ENCODE measurements at places on chromosomes 13 and 19. TPM values are rescaled to one million over a fixed set of nuclear protein-coding genes. Genes with fewer than 3 reads are reported as not detected.

GRCh38 chr19:15371786-15372380, 7.7 kb downstream of the AKAP8 start:
- DNase-seq, result no peak
- no peaks in the 10 kb centered on the region for H3K27me3 ChIP-seq
- H3K27ac ChIP-seq, result no peak overlapping the region
- H3K4me3 ChIP-seq, result no peak overlapping the region
- peaks cover 80% of the 10 kb centered on the region for H3K36me3 ChIP-seq
- peaks cover 23% of the 10 kb centered on the region for H3K4me1 ChIP-seq

DNA sequence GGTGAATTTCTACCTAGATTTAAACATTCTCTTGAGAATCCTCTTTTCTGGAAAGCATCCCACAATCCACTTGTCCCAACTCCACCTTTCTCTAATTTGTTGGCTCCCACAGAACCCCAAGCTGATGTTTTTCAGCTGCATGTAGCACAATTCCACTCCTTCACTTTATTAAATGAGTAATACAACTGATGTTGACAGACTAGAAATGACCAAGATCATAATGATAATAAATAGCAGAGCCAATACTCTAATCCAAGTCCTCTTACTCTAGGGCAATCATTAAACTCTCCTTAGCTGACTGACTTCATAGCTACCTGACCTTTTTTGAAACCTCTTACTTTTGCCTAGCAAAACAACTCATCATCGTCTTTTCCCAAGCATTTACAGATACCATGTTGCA, 27.9 kb upstream of the STARD13 start:
- DNase-seq, result no peak
- H3K4me1 ChIP-seq, result peaks cover 12% of the 10 kb centered on the region
- no peaks in the 10 kb centered on the region for H3K36me3 ChIP-seq

DNA sequence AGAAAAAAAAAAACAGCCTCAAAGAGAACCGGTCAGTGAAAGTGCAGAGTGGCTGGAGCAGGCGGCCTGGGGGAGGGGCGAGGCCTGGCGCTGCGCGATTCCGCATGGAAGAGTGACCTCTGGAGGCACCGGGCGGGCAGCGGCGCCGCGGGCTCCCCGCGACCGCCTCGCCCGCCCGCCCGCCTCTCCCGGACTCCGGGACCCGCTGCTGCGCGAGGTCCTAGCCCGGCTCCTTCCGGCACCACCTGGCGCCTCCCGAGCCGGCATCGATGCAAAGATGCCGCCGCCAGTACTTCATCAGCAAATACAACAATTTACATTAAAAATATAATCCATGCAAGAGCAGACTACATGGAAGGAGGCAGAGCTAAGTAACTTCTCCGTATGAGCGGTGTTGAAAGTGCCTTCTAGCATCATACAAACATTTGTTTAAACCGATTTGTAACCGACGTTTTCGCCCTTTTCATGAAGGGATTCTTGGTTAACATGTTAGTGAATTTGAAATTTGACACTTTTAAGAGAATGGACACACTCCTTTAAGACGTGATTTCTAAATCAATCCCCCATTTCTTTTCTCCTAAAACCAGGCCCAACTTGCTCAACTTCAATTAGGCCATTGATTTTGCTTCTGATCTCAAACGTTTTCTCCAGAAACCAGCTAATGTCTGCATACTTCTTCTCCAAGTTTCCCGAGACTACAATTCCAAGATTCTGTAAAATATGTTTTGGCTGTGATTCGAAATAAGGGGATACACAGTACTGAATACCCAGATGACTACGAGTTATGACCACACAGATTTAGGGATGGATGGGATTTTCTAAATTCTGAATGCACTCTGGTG, 2.1 kb downstream of the EFNB2 start:
- peak overlapping the region; percentile 80 for H3K27ac ChIP-seq
- peaks cover 6% of the 10 kb centered on the region for H3K27me3 ChIP-seq

DNA sequence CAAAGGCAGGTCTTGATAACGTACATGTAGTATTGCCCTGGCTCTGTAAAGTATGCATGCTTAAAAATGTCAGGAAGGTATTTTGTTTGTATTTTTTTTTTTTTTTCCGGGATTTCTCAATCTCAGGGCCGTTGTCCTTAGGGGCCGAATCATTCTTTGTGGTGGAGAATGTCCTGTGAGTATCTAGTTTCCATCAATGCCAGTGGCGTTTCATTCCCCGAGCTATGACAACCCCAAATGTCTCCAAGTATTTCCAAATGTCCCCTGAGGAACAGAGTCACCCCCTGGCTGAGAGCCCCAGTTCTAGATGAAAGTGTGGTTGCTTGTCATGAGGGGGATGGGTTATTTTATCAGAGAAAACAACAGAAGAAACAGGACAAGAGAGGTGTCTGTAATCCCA, 68.7 kb downstream of the ACSBG2 start:
- H3K36me3 ChIP-seq, result no peaks in the 10 kb centered on the region
- no peak overlapping the region for H3K27ac ChIP-seq
- no peak overlapping the region for H3K4me3 ChIP-seq
- H3K4me1 ChIP-seq, result peaks cover 13% of the 10 kb centered on the region

DNA sequence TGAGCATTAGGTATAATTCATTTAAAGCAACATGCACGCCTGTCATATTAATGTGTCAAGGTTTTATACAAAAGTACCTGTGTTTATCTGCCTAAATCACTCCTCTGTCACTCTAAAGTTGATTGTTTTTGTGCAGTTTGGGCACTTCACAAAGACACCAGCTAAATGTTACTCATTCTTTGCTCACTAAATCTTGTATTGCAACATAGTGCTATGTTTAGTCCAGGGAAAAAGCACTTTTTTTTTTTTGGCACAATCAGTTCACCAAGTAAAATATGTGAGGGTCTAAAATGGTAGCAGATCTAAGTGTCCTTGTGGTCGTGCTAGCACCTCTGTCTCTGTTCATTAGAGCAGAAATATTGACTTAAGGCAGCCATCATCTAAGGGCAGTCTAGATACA, 2526.7 kb upstream of the PCDH20 start:
- no peaks in the 10 kb centered on the region for H3K36me3 ChIP-seq
- no peaks in the 10 kb centered on the region for H3K4me1 ChIP-seq
- no peak for DNase-seq

DNA sequence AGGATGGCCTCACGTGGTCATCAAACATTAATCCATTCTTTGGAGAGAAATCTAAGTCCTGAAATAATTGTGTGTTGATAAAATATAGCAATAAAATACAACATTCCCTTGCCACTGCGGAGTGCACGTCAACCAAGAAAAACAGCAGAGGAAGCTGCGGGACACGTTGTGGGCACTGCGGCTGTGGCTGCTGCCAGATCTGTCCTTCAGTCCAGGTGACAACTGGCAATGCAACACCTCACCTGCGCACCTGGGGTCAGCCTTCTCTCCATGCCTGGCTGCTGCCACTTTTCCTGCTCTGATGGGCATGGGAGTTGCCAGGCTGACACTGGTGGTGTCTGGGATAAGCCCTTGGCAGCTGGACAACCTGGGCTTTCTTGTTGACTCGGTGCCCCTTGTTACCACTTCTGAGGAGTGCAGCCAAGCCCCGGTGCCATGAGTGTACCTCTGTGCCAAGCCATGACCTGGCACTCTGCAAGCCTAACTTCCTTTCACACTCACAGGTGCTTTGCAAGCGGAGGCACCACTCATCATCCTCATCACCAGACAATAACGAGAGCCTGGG, 251.6 kb upstream of the TSHZ3 start:
- H3K36me3 ChIP-seq, result no peaks in the 10 kb centered on the region
- H3K27me3 ChIP-seq, result no peaks in the 10 kb centered on the region
- H3K27ac ChIP-seq, result no peak overlapping the region
- no peak overlapping the region for H3K4me3 ChIP-seq
- no peak for DNase-seq

DNA sequence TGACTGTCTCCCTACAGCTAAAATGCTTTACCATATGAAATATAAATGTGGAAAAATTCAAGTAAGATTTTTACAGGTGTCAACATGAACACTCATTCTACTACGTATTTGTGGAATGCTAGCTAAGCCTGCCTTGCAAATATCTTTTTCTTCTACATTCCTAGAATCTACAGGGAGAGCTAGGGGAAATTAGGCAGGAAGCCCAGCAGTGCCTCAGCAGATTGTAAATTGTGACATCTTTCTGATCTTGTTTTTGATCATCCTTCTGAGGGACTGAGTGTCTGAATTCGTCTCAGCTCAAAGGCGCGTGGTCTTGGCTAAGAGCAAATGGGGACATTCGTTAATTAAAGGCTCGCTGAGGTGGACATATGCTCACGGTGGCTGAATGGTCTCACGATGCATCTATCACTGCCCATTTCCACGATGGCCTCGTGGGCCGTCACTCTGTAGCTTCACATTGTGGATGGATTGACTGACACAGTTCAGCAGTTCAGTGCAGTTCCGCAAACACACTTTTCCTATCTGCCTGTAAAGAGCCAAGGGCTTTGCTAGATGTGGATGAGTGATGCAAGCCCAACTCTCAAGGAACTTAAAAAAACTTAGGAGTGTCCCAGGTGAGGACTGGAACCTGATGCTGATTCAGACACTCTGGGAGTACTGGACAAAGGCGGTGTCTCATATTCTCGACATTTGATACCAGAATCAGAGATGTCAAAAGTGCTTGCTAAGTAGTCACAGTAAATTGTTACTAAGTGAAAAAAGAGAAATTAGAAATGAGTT, 562.5 kb downstream of the EFNB2 start:
- H3K4me3 ChIP-seq, result no peak overlapping the region
- H3K27ac ChIP-seq, result no peak overlapping the region
- DNase-seq, result no peak
- H3K4me1 ChIP-seq, result no peaks in the 10 kb centered on the region
- no peaks in the 10 kb centered on the region for H3K36me3 ChIP-seq

DNA sequence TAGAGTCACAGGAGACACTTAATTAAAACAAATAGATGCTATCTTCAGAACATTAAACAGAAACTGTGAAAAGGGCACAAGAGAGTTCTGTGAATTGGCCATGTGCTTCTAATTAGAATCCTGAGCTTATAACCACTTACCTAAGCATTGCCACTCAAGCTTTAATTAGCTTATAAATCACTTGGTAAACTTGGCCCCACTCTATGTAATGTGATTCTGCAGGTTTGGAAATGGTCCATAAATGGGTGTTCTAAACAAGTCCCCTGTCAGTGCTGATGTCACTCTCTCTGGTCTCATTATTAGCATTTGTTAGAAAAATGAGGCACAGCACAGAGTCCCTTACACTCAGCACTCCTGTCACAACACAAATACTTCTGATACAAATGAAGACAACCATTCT, 18.0 kb downstream of the ZNF91 start:
- peaks cover 24% of the 10 kb centered on the region for H3K36me3 ChIP-seq
- no peak overlapping the region for H3K4me3 ChIP-seq
- no peak for DNase-seq
- no peak overlapping the region for H3K27ac ChIP-seq
- H3K4me1 ChIP-seq, result no peaks in the 10 kb centered on the region

DNA sequence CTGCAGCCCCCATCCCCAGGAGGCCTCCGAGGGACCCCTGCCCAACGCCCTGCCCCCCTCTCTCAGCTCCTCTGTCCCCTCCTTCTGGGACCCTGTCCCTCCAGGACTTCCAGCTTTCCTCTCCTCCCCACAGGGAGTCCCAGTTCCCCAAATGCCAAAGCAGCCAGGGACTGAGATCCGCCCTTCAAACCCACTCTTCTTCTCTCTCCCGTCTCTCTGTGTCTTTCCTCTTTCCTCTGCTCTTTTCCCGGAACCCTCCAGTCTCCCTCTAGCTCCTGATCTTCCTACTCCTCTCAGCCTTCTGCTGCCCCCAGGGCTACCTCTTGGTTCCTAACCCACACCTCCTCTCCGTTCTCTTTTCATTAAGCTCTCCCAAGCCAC, 377 bp downstream of the CA11 start:
- H3K4me1 ChIP-seq, result peaks cover 19% of the 10 kb centered on the region
- H3K4me3 ChIP-seq, result peak overlapping the region; percentile 63
- no peak for DNase-seq
- H3K36me3 ChIP-seq, result no peaks in the 10 kb centered on the region
- H3K27ac ChIP-seq, result peak overlapping the region; percentile 83

DNA sequence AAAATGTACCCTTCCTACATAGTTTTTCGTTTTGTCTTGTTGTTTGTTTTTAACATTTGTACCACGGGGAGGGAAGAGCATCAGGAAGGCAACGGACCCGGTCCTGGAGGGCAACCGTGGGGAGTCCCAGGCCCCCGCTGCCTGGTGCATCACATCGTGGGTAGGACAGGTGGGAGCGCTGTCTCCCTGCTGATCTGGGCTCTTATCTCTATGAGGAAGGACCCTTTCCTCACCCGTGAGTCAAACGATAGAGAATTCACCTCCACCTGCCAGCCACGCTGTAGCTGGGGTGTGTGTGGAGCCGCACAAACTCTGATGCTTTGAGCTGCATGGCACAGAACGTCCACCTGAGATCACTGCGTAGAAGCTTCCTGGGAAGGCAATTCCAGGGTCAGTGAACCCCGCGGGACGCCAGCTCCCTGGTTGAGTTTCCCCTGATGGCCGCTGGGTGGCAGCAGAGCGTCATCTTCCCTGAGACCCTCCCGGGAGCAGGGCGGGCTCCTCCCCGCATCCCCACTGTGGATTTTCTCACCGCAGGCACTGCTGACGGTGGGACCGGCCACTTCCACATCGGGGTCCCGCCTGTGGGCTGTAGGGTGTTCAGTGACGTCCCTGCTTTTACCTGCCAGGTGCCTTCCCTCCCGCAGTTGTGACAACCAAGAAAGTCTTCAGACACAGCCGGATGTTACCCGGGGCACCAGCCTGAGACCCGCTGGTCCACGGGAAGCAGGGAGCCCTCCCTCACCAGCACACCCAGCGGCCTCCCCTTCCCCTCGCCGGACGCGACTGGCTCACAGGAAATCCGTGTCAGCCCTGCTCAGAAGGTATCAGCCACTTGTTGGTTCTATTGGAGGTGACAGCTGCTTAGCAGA, 54.7 kb downstream of the ZNF787 start:
- peaks cover 32% of the 10 kb centered on the region for H3K27me3 ChIP-seq
- DNase-seq, result peak; percentile 77
- H3K4me1 ChIP-seq, result peaks cover 10% of the 10 kb centered on the region
- H3K27ac ChIP-seq, result no peak overlapping the region
- peak overlapping the region; percentile 27 for H3K4me3 ChIP-seq
- no peaks in the 10 kb centered on the region for H3K36me3 ChIP-seq

Gene LIG4
- 10.4 TPM for total RNA-seq

Gene ZNF763
- total RNA-seq, result 5.2 TPM

Gene CEACAM20
- 0.30 TPM for total RNA-seq

Gene CACNA1A
- total RNA-seq, result 0.71 TPM
